ENCODE measurements at places on chromosomes 4 and X. TPM values are rescaled to one million over a fixed set of nuclear protein-coding genes. Genes with fewer than 3 reads are reported as not detected.

BEX2 gene
- 1.2 TPM for polyA plus RNA-seq

DUSP9 gene
- 0.06 TPM for polyA plus RNA-seq

ARSJ gene
- 18.4 TPM for polyA plus RNA-seq

SMIM10 gene
- 5.2 TPM for polyA plus RNA-seq

TREX2 gene
- polyA plus RNA-seq: 0.49 TPM

ART3 gene
- not detected for polyA plus RNA-seq

ADAM29 gene
- not detected for polyA plus RNA-seq

PCDH10 gene
- 31.1 TPM for polyA plus RNA-seq
